ENCODE measurements at places on chromosomes 6 and 20. TPM values are rescaled to one million over a fixed set of nuclear protein-coding genes. Genes with fewer than 3 reads are reported as not detected.

The TGM2 gene
- 146 TPM for polyA plus RNA-seq

The BPIFB2 gene
- polyA plus RNA-seq = not detected

The EIF6 gene
- polyA plus RNA-seq = 155 TPM

The C6orf118 gene
- polyA plus RNA-seq = 0.03 TPM

The HTR1B gene
- not detected for polyA plus RNA-seq

The BTN1A1 gene
- polyA plus RNA-seq = not detected

The PPP1R3D gene
- polyA plus RNA-seq = 4.0 TPM

The SIRPG gene
- polyA plus RNA-seq = not detected

The SOBP gene
- polyA plus RNA-seq = 5.2 TPM

The MEP1A gene
- not detected for polyA plus RNA-seq

The VSX1 gene
- polyA plus RNA-seq = 0.16 TPM

The ADGRF5 gene
- 28.8 TPM for polyA plus RNA-seq

The SNPH gene
- 4.8 TPM for polyA plus RNA-seq

The MCHR2 gene
- polyA plus RNA-seq = not detected

The SLC17A9 gene
- polyA plus RNA-seq = 8.3 TPM

The OR2J3 gene
- polyA plus RNA-seq = not detected

The CST4 gene
- not detected for polyA plus RNA-seq

The DNAH8 gene
- polyA plus RNA-seq = not detected

The CLIC5 gene
- 28.1 TPM for polyA plus RNA-seq

The TSBP1 gene
- not detected for polyA plus RNA-seq

The NRN1 gene
- polyA plus RNA-seq = 24.4 TPM

The OPRM1 gene
- not detected for polyA plus RNA-seq

The ZNF337 gene
- 17.1 TPM for polyA plus RNA-seq

The ULBP3 gene
- 1.3 TPM for polyA plus RNA-seq

The TMEM14B gene
- 64.5 TPM for polyA plus RNA-seq

The CDYL gene
- 4.1 TPM for polyA plus RNA-seq

The IRAK1BP1 gene
- 5.4 TPM for polyA plus RNA-seq

The NKAIN2 gene
- polyA plus RNA-seq = 0.07 TPM

The C20orf141 gene
- not detected for polyA plus RNA-seq

The IYD gene
- polyA plus RNA-seq = not detected

The RIPOR2 gene
- 1.2 TPM for polyA plus RNA-seq

The PPIL6 gene
- 2.0 TPM for polyA plus RNA-seq

The DNMT3B gene
- polyA plus RNA-seq = 0.35 TPM

The SLC26A8 gene
- 0.03 TPM for polyA plus RNA-seq

The TRIM26 gene
- 12.0 TPM for polyA plus RNA-seq

The JPH2 gene
- polyA plus RNA-seq = 61.9 TPM

The PCMT1 gene
- 33.3 TPM for polyA plus RNA-seq

The TBCC gene
- 17.1 TPM for polyA plus RNA-seq

The PAX1 gene
- not detected for polyA plus RNA-seq

The NFATC2 gene
- polyA plus RNA-seq = 2.6 TPM

The MAPK14 gene
- polyA plus RNA-seq = 18.2 TPM

Measured in heart right ventricle (tissue), 16 donors.